ENCODE measurements at places on chromosomes 7 and 10.

GRCh38 chr10:44713307-44713706, 197.8 kb upstream of the TMEM72 start:
- DNase-seq, result no peak

DNA sequence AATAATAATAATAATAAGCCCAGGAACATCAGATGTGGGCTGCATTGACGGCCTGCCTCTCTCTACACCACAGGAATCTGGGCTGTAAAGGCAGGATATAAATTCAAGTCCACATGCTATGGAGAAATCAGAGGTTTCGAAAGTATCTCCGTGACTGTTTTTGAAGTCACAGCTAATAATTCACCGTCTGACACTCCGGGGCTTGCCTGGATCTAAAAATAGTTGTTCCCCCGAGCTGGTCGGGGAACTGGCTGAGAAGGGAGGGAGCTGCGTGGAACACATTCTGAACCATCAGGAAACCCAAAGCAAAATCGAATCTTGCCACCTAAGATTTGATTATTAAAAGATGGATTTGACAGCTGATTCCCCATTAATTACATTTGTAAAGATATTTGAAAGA, 35.4 kb downstream of the KLF6 start:
- DNase-seq, result peak; percentile 29

DNA sequence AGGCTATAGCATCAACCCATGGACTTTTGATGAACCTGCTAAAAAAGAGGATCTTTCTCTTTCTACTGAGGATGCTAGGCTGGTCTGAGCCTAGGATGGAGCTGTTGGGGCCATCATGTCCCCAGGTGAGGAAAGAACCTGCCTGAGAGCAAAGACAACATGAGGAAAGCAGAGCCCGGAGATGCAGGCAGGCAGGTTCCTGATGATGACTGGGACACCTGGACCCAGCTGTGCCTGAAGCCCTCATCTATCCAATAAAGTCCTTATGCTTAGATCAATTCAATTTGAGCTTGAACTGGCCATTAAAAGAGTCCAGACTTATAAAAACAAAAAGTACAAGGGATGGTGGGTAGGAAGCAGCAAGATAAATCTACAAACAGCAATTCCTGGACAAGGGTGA, 48.9 kb downstream of the KIFBP start:
- DNase-seq, result no peak

DNA sequence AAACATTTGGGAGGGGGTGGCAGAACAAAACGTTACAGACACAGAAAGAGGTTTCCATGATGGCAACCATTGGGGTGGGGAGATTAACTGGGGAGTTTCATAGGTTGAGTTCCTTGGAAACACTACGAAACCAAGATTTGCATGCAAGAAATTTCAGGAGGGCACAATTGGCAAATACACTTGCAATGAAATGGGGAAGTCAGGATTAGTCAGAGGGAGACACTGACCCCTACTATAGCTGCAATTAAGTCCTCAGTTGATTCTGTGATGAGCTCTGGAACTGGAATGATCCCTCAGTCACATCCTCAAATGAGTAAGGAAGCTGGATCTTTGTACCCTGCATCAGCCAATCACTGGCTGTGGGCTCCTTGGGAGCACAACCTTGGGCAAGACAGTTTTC, 22.1 kb downstream of the CPEB3 start:
- DNase-seq, result no peak

- no peak for DNase-seq
These were observed 379.1 kb downstream of the ADRA2A start for GRCh38 chr10:111455776-111456426.

- no peak for DNase-seq
These were observed 60.3 kb downstream of the RASGEF1A start for GRCh38 chr10:43206391-43207235.

- no peak for DNase-seq
These were observed 11.8 kb downstream of the AVPI1 start for GRCh38 chr10:97675222-97675621.

GRCh38 chr10:17648243-17649035, 4.5 kb downstream of the STAM start:
- DNase-seq, result no peak

DNA sequence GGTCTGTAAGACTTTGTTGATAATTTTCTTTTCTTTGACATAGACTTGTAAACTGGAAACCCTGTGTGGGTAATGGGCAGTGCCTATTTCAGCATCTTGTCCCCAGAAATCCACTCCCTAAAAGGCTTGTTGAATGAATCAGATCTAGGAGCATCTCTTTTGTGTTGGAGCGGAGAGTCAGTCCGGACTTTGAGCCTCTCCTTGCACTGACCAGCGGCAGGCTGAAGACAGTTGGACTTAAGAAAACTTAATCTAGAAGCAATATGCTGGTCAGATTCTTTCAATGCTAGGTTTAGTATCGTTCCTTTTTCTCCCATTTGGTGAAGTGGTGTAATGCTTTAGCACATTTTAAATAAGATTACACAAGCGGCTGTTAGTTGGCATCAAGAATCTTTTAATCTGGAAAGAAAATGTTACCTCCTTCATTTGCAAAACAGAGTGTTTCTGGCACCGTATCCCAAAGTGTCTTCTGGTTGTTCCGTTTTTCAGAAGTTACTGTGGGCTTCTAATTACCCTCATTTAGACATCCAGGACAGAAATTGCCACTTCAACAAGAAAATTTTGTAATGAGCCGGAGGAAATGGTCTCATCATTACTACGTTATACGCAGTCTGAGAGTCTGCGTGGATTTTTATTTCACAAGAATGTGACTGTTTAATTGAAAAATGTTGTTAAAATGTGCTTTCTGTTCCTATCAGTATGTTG, 74.7 kb downstream of the CUX1 start:
- DNase-seq, result no peak

- no peak for DNase-seq
These were observed 336.1 kb upstream of the KCND2 start for GRCh38 chr7:119936836-119937235.

GRCh38 chr7:35646289-35647023, 48.5 kb downstream of the HERPUD2 start:
- DNase-seq, result no peak

DNA sequence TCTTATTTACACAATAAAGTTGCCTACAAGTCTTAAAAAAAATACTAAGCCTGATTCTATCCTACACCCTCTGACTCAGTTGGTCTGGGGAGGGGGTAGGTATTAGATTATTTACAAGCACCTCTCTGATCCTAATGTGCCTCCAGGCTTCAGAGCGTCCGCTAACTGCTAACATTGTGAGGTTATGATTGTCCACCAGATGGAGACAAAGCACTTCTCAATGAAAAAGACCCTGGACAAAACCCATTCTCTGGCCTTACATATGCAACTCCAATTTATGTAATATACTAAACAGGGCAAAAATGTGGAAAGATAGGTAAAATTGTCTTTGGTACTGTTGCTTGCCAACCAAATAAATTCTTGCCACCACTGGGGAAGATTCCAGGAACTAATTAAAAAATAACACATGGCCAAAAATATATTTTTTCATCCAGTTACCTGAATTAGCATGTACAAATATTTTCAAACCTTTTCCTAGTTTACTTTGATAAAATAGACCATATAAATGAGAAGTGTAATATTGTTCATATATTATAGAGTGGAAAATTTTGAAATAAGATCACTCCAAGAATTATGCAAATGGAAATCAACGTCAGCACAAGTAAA, 92.4 kb downstream of the KIF20B start:
- DNase-seq, result peak; percentile 60

- DNase-seq, result no peak
These were observed 62.5 kb downstream of the BPGM start for GRCh38 chr7:134709197-134709596.

DNA sequence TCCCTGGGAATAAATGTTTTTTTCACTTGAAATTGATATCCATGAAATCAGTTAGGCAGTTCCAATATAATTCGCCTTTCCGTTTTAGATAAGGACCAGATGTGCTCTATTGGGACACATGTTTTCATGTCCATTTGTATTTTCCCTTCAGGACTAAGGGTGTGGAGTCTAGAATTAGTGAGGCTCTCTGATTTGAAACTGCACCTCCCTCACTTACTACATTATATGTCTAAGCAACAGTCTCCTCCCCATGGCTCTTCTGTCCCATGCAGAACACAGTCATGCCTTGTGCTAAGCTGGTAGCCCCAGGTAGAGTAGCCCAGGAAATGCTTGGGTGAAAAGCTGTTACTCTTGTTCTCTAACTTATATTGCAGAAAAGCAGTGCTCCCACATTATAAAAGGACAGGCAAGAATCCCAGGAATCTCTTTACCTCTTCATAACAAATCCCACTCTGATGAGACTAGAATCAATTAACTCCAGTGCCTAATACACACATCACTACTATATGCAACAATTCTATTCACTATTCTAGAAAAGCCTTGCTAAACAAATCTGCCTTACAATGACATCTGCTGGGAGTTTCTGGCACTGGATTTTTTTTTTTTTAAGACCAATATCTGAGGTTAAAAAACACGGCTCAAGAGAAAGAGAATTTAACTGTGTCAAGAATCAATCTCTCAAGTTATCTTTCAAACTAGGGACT, 293.9 kb downstream of the SNX13 start:
- DNase-seq, result no peak

- DNase-seq, result no peak
These were observed 216.4 kb downstream of the CRPPA start for GRCh38 chr7:16204953-16205352.

GRCh38 chr10:129622736-129623135, 155.7 kb downstream of the MGMT start:
- DNase-seq, result no peak

DNA sequence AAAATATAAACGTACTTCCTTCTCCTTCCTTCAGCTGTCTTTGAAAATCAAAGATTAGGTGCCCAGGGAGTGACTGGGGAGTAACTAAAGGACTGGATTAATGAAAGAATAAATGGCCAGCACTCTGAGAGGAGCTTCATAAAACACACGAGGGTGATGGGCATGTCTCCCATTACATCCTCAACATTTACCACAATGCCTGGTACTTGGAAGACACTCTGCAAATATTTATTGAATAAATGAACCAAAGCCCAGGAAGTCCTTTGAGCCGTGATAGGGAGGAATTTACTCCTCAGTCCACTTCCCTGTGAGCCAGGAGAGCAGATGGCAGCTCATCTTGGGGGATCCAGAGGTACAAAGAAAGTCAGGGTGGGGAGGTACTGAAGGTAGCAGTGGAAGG, 96.3 kb downstream of the RAB11FIP2 start:
- no peak for DNase-seq

GRCh38 chr7:100825215-100825671, 2.1 kb downstream of the EPHB4 start:
- no peak for DNase-seq

GRCh38 chr10:122158362-122158761, 112.7 kb upstream of the BTBD16 start:
- no peak for DNase-seq

DNA sequence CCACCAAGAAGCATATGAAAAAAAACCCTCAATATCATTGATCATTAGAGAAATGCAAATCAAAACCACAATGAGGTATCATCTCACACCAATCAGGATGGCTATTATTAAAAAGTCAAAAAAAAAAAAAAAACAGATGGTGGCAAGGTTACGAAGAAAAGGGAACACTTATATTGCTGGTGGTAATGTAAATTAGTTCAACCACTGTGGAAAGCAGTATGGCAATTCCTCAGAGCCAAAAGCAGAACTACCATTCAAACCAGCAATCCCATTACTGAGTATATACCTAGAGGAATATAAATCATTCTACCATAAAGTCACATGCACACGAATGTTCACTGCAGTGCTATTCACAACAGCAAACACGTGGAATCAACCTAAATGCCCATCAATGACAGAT, 46.0 kb downstream of the CNOT4 start:
- DNase-seq, result no peak

GRCh38 chr10:6416892-6417512, 163.1 kb downstream of the PRKCQ start:
- peak; percentile 47 for DNase-seq

- DNase-seq, result no peak
These were observed 138.9 kb downstream of the PKD1L1 start for GRCh38 chr7:47809387-47809786.

- no peak for DNase-seq
These were observed 64.3 kb upstream of the ZNF716 start for GRCh38 chr7:57385668-57386067.

- peak; percentile 35 for DNase-seq
These were observed 21.1 kb upstream of the HBP1 start for GRCh38 chr7:107147464-107148393.

DNA sequence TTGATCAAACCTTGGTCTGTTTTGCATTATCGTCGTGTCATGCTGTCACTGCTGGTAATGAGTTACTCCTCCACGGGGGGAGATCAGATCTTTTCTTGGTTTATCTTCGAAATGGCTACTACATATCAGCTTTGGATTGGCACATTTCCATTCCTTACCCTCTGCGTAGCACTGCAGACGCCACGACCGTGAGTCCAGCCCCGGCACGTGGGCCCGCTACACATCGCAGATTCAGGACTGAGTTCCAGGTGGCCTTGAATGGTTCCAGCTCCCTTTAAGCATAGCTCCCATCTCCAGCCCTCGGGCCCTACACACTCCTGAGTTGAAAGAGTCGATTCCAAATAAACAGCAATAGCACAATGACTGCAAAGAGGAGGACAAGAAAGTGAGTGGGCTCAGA, 238.6 kb upstream of the PFKP start:
- DNase-seq, result no peak

DNA sequence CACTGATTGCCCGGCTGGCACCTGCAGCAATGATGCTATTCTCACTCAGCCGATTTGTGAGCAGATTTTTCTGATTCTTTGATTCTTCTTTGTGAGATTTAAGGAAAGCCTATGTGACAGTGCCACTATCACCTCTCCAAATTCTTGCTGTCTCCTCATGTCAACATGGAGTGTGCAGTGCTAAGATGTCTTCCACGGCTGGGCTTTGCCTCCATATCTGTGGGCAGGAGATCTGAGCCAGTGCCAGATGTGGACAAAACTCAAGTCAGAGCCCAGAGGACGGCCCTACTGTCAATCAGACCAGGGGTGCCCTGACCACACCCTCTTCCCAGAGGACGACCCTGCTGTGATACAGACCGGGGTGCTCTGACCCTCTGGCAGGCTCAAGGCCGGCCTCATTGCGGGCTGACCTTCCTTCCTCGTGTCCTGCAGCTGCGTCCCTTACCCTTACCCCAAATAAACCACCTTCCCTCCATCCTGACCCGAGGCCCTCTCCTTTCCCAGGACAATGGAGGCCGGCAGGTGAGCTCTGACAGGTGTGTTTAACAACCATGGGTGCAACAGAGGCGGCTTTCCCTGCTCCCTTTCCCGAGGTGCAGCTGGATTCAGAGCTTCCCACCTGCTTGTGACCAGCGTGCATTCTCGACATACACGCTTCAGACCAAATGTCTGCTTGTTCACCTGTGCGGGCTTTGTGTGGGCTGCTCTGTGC, 221.4 kb downstream of the ADARB2 start:
- DNase-seq, result no peak

DNA sequence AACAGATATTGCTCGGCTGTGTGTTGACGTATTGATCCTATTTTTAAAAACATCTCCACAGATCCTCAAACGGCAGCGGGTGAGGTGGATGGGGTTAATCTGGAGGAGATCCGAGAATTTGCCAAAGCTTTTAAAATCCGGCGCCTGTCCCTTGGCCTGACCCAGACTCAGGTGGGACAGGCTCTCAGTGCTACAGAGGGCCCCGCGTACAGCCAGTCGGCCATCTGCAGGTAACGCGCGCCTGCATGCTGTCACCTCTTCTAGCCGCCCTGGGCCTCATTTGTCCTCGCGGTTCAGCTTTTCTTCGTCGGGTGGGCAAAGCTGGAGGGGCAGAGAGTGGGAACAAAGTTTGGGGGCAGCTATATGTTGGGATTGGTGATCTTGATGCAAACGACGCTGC, 105.7 kb upstream of the YAE1 start:
- DNase-seq, result no peak

All from GM10248 (cell line).